Renal cortical epithelial cell (primary cell): ENCODE measurements at places on chromosomes 11 and 22. TPM values are rescaled to one million over a fixed set of nuclear protein-coding genes. Genes with fewer than 3 reads are reported as not detected.

DNA sequence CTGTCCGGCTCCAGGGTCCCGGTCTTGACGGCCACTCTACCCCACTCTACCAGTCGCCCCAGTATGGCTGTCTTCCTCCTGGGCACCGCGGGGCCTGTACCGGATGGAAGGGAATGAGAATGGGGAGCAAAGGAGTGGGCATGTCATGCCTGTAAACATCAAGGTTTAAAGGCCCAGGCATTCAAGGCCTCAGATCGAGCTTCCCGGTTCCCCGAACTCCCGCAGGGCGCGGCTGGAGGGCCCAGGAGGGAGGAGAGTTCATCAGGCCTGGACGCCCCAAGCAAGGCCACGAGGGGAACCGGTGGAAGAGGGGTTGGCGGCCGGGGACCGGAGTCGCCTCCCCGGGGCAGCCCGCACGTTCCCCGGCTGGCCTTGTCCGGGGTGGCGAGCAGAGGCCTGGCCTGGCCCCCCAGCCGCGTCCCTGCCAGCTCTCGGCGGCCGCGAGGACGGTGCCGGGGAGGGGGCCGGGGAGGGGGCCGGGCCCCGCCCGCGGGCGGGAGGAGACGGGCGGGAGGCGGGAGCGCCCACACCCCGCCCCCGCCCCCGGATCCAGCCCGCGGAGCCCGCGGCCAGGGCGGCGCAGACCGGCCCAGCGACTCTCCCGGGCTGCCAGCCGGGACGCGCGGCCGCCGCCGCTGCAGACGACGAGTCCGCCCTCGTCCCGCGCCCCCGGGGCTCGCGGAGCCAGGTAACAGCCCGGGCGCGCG, at the start of gene CDC42EP1:
Gene CDC42EP1, plus strand, starts transcription at position 580 of the 707 bp plus-strand sequence. CDS start 5,870 bp downstream, outside the sequence.
- DNase-seq, result no peak

GRCh38 chr11:25039165-25039564, 542.3 kb downstream of the LUZP2 start:
- no peak for DNase-seq

GRCh38 chr22:32417906-32418305, 5.9 kb upstream of the RTCB start:
- DNase-seq, result no peak

DNA sequence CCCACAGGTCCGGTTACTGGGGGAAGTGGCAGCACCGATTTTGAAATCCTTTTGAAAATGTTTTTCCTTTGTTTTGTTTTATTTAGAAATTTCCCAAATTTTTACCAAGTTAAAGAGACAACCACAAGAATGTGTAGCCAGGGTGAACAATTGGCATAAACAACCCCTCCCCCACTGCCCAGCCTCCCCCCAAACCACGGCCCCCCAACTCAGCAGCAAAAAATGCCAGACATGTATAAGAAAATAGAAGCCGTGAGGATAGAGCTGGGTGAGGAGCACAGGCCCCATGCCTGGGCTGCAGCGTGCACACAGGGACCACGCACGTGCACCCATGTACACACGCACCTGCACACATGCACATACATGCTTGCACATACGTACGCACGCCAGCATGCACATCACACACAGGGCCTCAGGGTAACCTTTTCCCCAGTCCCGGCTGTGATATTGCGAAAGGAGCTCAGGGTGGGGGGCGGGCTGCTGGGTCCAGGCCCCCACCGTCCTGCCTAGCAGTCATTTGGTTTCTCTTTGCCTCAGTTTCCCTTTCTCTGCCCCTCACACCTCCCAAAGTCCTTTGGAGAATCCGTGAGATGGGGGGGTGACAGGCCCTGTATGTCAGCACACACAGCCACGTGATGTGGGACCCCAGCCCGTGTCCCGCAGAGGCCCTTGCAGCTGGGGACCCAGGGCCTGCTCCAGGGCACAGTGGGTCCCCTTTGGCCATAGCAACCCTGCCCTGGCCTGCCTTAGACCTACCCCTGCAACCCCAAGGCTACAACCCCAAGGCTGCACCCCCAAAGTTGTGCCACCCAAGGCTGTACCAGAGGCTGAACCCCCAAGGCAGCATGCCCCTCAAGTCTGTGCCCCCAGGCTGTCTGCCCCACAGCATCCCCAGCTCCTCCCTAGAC, 42.9 kb downstream of the IGF2 start:
- no peak for DNase-seq

DNA sequence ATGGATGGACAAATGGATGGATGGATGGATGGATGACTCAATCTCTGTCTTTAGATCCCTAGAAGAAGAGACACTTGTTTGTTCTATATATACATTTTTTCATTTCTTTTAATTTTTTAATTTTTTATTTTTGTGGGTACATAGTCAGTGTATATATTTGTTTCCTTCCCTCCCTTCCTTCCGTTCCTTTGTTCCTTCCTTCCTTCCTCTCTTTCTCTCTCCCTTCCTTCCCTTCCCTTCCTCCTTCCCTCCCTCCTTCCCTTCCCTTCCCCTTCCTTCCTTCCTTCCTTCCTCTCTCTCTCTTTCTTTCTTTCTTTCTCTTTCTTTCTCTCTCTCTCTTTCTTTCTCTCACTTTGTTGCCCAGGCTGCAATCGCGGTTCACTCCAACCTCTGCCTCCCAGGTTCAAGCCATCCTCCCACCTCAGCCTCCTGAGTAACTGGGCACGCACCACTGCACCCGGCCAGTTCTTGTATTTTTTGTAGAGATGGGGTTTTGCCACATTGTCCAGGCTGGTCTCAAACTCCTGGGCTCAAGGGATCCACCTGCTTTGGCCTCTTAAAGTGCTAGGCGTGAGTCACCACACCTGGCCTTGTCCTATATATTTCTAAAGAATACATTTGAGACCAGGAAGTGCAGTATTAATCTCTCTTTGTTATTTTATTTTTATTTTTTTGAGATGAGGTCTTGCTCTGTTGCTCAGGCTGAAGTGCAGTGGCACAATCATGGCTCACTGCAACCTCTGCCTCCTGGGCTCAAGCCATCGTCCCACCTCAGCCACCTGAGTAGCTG, 42.5 kb upstream of the AQP11 start:
- DNase-seq, result no peak

DNA sequence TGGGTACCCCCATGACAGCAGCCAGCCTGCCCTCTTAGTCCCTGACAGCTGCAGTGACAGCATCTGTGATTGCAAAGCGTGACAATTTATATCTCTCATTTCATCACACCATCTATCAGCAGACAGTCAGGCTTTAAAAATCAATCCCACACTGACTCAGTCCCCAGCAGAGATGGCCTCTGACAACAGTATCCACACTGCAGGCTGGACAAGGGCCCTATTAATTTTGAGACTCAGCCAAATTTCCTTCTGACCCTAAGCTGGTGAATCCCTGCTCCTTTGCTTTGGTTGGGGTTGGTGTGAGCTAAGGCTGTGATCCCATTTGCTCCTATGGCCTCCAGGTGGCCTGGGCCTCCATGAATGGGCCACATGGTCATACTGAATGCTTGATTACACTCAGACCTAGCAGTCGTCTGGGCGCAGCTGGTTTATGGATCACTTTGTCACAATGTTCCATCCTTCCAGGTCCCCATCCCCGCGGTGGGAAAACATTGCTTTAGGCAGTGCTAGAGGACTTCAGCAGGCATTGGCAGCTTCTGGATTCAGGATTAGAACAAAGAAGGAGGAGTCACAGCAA, 68.2 kb upstream of the B3GAT1 start:
- DNase-seq, result no peak

DNA sequence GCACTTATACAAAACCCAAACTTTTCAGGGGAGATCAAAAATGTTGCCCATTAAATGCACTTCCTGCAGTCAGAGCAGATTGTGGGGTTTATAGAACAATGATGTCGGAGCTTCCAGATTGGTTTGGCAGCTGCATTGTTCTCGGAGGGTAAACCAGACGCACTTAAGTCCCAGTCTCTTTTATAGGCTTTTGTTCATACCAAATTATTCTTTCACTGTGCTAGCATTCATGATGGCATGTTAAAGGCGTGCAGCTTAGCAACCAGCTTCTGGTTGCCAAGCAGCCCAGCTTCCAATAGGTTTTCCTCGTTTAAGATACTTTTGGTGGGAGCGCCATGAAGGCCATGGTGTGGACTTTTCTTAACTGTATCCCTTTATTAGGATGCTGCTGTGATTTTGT, 40.9 kb downstream of the ZC3H12C start:
- no peak for DNase-seq

The CBLIF gene
- not detected in 2 replicates for total RNA-seq

The ADM2 gene
- 2.3 and 3.4 TPM in 2 replicates for total RNA-seq
